ENCODE measurements at places on chromosomes 11 and 22. TPM values are rescaled to one million over a fixed set of nuclear protein-coding genes. Genes with fewer than 3 reads are reported as not detected.
A peak's percentile ranks its signal among the peaks of the same experiment; 100 is the strongest.

- no peak overlapping the region for H3K27ac ChIP-seq
- H3K4me1 ChIP-seq: no peaks in the 10 kb centered on the region
- no peak for DNase-seq
- no peak overlapping the region for H3K4me3 ChIP-seq
Measured at GRCh38 chr22:20652582-20652981, 121.3 kb upstream of the SERPIND1 start.

GRCh38 chr11:11313426-11313825 is 39.6 kb downstream of the CSNK2A3 start:
- H3K4me1 ChIP-seq: peaks cover 42% of the 10 kb centered on the region
- no peaks in the 10 kb centered on the region for H3K27me3 ChIP-seq
- H3K4me3 ChIP-seq: no peak overlapping the region
- H3K27ac ChIP-seq: peak overlapping the region; percentile 16
- no peak for DNase-seq

DNA sequence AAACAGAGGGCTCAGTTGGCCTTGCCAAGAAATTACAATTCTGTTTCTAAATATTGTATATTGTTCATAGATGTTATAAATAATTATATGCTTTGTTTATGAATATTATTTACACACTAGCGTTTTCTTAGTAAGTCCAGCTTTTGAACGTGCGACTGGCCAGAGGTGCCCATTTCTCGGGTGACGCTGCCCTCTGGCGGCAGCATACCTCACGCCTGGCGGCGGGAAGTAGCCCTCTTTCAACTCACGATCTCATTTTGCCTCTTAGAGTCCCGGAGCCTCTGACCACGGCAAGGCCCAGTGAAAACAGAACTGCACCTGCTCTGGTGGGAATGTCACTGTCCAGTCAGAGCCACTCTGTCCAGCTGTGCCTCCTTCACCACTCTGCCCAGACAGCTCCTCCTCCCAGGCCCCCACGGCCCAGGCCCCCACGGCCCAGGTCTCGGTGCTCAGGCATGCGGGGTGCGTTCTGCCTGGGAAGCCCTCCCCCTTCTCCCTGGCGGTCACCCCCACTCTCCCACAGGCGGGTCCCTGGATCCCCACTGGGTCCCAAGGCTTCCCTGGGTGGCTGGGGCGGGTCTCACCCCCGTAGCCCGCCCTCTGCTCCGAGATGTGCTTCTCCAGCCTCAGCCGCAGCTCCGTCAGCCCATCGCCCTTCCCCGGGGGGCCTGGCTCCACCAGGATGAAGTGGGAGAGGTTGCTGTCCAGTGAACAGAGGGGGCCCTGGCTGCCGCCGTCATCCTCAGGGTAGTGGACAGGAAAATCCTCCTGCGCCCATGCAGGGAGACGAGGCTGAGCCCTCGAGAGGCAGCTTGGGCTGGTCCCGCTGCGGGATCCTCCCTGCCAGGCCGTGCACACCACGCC is 19.3 kb downstream of the TSSC4 start:
- H3K36me3 ChIP-seq: no peaks in the 10 kb centered on the region
- no peak overlapping the region for H3K27ac ChIP-seq
- no peaks in the 10 kb centered on the region for H3K4me1 ChIP-seq
- DNase-seq: peak; percentile 91
- peaks cover 22% of the 10 kb centered on the region for H3K27me3 ChIP-seq

DNA sequence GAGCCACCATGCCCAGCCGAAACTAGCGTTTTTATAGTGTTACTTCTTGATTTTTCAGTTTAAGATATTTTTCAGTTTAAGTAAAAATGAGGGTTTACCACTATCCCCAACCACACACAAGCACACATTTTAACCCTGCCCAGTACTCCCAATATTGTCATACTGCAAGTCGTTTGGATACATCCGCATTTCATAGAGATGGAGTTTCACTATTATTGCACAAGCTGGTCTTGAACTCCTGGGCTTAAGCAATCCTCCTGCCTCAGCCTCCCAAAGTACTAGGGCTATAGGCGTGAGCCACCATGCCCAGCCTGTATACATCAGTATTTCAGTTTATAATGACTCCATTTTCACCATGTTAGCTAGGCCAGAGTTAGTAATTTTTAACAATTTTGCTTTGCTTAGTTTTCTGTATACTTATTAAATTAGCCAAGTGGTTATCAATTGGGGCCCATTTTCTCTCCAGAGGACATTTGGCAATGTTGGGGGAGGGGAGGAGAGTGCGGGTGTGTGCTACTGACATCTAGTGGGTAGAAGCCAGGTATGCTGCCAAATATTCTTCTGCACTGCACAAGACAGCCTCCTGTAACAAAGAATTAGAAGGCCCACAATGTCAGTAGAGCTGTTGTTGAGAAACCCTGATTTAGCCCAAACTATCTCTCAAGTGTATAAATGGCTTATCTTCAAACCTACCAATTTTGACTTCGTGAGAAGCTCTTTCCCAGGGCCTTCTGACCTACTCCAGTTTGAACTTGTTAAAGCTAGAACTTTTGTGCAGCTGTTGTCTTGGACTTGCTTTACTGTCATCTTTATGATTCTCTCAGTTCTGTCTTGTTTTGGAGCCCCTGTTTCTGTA is 7.3 kb downstream of the USP47 start:
- H3K27ac ChIP-seq: no peak overlapping the region
- H3K4me3 ChIP-seq: no peak overlapping the region
- no peaks in the 10 kb centered on the region for H3K36me3 ChIP-seq
- H3K4me1 ChIP-seq: peaks cover 32% of the 10 kb centered on the region
- H3K27me3 ChIP-seq: no peaks in the 10 kb centered on the region
- peak; percentile 41 for DNase-seq

The DGCR6 gene
- polyA plus RNA-seq: 14.6 TPM

GRCh38 chr22:24994070-24994763 is 41.7 kb downstream of the KIAA1671 start:
- peak; percentile 39 for DNase-seq
- H3K4me3 ChIP-seq: no peak overlapping the region
- no peaks in the 10 kb centered on the region for H3K27me3 ChIP-seq
- no peaks in the 10 kb centered on the region for H3K36me3 ChIP-seq
- H3K4me1 ChIP-seq: peaks cover 26% of the 10 kb centered on the region

DNA sequence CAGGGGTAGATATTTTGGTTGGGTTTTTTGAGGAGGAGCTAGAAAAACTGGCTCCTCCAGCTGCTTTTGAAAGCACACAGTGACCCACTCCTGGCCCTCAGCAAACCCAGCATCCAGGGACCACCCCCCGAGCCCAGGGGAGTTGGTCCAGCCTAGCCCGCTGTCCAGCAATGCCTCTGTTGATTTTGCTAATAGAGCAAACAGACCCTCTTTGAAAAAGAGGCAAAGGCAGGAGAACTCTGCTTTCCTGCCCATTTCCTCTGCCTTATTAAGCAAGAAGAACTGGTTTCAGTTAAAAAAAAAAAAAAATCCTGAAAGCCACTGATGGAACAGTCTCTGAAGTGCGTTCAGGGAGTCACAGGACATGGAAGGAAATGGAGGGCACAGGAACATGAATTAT is 25.3 kb downstream of the ABTB2 start:
- no peaks in the 10 kb centered on the region for H3K36me3 ChIP-seq
- H3K27me3 ChIP-seq: no peaks in the 10 kb centered on the region
- H3K4me3 ChIP-seq: no peak overlapping the region
- peaks cover 7% of the 10 kb centered on the region for H3K4me1 ChIP-seq
- H3K27ac ChIP-seq: no peak overlapping the region
- DNase-seq: no peak

DNA sequence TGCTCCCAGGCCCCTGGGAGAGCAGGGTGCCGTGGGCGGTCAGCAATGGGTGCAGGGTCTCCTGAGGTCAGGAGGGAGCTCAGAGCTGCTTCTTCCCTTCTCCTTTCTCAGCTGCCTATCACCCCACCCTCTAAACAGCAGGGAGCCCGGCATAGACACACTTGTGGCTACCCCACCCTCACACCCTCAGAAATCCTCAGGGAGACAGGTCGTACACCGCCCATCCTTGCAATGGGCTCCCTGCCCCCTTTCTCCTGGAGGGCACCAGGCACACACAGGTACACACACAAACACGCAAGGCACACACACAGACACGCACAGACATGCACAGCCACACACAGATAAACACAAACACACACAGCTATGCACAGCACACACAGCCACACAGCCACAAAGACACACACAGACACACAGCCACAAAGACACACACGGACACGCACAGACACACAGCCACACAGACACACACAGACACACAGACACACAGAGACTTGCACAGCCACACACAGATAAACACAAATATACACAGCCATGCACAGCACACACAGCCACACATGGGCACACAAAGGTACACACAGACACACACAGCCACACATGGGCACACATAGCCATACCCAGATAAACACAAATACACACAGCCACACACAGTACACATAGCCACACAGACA is 44.9 kb upstream of the TH start:
- no peak overlapping the region for H3K4me3 ChIP-seq
- no peaks in the 10 kb centered on the region for H3K36me3 ChIP-seq
- H3K27me3 ChIP-seq: no peaks in the 10 kb centered on the region
- no peak overlapping the region for H3K27ac ChIP-seq
- H3K4me1 ChIP-seq: no peaks in the 10 kb centered on the region

The SYT12 gene
- 0.11 TPM for polyA plus RNA-seq

DNA sequence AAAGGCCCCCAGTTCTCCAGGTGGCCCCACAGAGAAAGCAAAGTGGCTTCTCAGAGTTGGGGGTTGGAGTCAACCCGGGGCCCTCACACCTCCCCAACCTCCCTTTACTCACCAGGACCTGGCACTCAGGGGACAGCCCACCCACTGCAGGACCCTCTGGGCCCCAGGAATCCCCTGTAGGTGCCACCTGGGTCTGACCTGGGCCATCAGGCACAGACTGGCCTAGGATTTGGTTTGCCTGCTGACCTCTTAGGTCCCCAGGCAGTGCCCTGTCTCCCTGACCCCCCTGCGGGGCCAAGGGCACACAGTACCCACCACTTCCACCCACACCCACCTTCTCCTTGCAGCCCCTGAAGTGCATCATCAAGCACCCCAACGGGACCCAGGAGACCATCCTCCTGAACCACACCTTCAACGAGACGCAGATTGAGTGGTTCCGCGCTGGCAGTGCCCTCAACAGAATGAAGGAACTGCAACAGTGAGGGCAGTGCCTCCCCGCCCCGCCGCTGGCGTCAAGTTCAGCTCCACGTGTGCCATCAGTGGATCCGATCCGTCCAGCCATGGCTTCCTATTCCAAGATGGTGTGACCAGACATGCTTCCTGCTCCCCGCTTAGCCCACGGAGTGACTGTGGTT is 16.0 kb downstream of the POLR3H start:
- H3K4me1 ChIP-seq: peaks cover 20% of the 10 kb centered on the region
- H3K27ac ChIP-seq: no peak overlapping the region
- no peak for DNase-seq

- H3K27ac ChIP-seq: peak overlapping the region; percentile 6
- no peak for DNase-seq
- peaks cover 3% of the 10 kb centered on the region for H3K4me1 ChIP-seq
- H3K36me3 ChIP-seq: no peaks in the 10 kb centered on the region
- no peaks in the 10 kb centered on the region for H3K27me3 ChIP-seq
Measured at GRCh38 chr11:110478410-110478809, 48.7 kb downstream of the FDX1 start.

- DNase-seq: no peak
- peaks cover 9% of the 10 kb centered on the region for H3K27me3 ChIP-seq
- H3K27ac ChIP-seq: no peak overlapping the region
- H3K4me1 ChIP-seq: no peaks in the 10 kb centered on the region
- H3K4me3 ChIP-seq: no peak overlapping the region
- H3K36me3 ChIP-seq: no peaks in the 10 kb centered on the region
Measured at GRCh38 chr11:79390477-79390876, 50.4 kb downstream of the TENM4 start.

The UBQLN3 gene
- polyA plus RNA-seq: not detected

The MS4A8 gene
- 6.1 TPM for polyA plus RNA-seq

DNA sequence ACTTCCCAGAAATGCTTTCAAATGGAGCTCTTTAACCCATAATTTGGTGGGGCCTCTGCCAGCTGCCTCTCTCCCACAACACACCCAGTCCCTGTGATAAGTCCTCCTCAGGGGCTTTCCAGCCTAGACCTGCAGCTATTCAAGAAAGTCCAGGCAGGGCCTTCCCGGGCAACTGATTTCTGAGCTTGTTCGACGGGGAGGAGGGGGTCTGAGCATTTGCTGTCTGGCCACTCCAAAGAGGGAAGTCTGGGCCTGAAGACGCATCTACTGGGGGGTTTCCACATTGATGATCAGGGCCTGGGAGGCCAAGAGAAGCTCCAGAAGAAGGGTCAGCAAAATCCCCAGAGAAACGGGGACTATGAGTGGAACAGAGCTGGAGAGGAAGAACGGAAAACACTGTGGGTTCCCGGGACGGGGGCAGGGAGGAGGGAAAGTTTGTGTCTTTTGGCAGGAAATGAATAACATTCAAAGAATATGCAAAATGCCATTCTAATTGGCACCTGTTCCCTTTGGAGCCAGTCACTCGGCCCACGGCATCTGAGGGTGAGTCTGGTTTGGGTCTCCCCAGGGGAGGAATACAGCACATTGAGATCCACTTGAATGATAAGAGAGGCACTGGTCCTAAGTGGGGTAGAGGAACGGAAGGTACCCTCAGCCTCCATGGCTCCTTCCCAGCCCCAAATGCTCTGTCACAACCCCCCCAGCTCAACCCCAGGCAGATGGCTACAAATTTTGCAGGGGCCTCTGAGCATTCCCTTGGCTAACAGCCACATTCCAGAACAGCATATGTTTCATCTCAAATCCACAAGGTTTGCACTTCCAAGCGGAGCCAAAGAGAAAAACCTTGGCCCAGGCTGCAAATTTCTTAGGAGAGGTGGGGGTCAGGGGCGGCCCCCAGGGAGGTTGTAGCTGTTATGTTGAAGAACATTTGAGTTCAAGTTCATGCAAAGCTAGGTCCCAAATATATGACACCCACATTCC is 72.0 kb downstream of the RPUSD4 start:
- H3K4me3 ChIP-seq: no peak overlapping the region
- H3K36me3 ChIP-seq: no peaks in the 10 kb centered on the region
- no peak for DNase-seq

GRCh38 chr11:1827095-1827813 is 7.5 kb upstream of the SYT8 start:
- H3K27ac ChIP-seq: peak overlapping the region; percentile 49
- H3K4me3 ChIP-seq: no peak overlapping the region
- peaks cover 30% of the 10 kb centered on the region for H3K4me1 ChIP-seq
- no peaks in the 10 kb centered on the region for H3K27me3 ChIP-seq
- no peak for DNase-seq

The CARS1 gene
- polyA plus RNA-seq: 30.3 TPM

The CD6 gene
- 2.0 TPM for polyA plus RNA-seq

- H3K36me3 ChIP-seq: peaks cover 85% of the 10 kb centered on the region
- no peak for DNase-seq
- peaks cover 99% of the 10 kb centered on the region for H3K4me1 ChIP-seq
- peak overlapping the region; percentile 7 for H3K27ac ChIP-seq
- H3K27me3 ChIP-seq: no peaks in the 10 kb centered on the region
Measured at GRCh38 chr11:65436412-65437032, 13.9 kb downstream of the NEAT1 start.

The CCDC87 gene
- 0.12 TPM for polyA plus RNA-seq

The MAPK8IP2 gene
- 0.95 TPM for polyA plus RNA-seq

The A4GALT gene
- polyA plus RNA-seq: 2.5 TPM
